ENCODE measurements at places on chromosomes 3 and 15.

GRCh38 chr3:160398820-160399124 is 253 bp downstream of the IFT80 start:
- DNase-seq, result no peak

GRCh38 chr3:23741036-23741706 is 64.6 kb upstream of the UBE2E1 start:
- DNase-seq, result no peak

- no peak for DNase-seq
These were observed 5.4 kb downstream of the TKT start for GRCh38 chr3:53250453-53250852.

DNA sequence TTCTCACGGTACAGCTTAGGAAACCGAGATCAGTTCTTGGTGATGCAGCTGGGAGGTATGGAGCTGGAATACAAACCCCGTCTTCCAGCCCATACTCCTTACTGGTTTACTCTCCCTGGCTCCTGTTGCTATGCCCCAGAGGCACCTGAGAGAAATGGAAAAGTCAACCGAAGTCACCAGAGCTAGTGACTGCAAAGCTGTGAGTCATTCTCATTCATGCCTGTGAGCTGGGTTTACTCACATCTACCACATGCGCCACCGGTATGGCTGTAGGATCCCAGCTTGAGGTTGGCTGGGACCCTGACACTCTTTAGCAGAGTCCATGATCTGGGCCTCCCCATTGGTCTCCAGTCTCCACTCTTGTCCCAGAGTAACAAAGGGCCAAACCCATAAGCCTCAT is 111.5 kb upstream of the ETV5 start:
- no peak for DNase-seq

- no peak for DNase-seq
These were observed 9.8 kb upstream of the MEF2A start for GRCh38 chr15:99556011-99556410.

DNA sequence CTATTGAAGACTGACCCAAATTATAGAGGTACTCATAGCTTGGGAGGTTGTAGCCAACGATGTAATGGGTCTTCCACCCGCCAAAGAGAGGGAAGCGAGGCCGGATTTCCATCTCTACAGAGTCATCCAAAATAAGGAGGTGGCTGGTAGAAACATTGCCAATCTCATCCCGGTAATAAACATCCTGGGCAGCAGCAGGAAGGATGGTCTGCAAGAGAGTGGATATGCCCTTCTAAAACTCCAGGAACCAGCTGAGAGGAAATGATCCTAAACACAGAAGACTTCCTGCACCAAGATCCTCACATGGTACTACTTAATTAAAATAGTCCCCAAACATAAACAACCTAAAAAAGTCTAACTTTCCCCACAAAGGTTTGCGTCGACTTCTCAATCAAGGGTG is 20.7 kb downstream of the RPN1 start:
- no peak for DNase-seq

GRCh38 chr15:24945711-24946110 is 9.1 kb upstream of the SNRPN start:
- no peak for DNase-seq

GRCh38 chr15:68596691-68597090 is 17.9 kb downstream of the CORO2B start:
- DNase-seq, result no peak

DNA sequence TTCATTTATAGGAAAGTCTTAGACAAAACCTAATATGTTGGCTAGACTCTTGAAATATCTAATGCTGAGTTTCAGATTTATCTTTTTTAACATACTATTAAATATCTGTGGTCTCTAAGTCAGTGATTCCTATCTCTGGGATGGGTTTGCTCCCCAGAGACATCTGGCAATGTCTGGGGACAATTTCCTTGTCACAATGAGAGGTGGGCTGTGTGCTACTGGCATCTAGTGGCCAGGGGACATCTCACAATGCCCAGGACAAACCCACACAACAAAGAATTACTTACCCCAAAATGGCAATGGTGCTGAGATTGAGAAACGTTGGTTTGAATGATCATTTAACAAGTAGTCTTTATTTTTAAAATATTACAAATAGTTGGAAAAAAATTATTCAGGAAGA is 602.1 kb downstream of the MAGI1 start:
- DNase-seq, result no peak

DNA sequence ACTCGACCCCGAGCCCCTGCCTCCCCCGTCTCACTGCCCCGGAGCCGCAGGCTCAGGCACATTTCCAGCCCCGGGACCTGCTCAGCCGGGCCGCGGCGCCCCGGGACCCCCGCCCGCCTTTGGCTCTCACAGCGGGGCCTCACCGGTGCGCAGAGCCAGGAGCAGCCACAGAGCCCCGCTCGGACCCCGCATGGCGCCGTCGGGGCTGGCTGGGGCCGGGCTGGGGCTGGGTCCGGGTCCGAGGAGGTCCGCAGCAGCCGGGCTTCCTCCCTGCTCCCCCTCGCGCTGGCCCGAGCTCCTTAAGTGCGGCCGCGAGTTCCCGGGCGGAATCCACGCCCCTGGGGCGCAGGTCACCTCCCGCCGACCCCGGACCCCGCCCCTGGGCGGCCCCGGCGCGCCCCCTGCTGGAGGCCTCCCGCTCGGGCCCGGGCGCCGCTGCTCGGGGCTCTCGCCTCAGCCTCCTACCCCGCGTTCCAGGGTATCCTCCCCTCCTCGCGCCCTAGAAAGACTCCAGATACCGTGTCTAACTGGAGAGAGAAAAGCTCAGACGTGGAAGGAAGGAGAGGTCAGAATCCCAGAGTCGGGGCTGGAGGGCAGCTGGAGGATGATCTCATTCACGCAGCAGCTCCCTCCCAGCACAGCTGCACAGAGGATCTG is at the start of gene MELTF:
MELTF (minus strand) TSS at position 307 of the 657 bp plus-strand sequence; CDS start at position 192, 115 bp downstream.
- no peak for DNase-seq

DNA sequence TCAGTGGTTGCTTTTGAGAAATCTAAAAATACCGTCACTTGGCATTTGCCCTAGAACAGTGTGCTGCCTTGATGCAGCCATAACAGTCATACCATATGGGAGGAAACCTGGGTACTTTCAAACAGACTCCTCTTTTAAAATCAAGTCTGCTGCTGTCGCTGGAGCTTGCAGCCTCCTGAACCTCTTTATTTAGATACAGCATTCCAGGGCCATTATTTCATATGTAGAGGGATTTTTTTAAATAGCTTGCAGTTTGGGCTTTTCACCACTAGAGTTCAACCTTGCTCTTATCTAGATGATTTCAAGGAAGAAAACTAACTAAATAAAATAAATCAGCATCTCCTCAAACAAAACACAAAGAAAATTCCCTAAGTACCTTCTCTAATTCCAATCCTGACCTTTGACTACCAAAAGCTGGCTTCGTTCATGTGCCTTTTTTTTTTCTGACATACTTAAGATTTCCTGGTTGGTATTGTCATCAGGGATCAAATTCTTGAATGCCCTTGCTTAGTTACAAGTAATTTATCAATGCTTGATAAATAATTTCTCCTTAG is 111.6 kb downstream of the KBTBD8 start:
- peak; percentile 3 for DNase-seq

GRCh38 chr3:458653-459310 is 262.2 kb downstream of the CHL1 start:
- no peak for DNase-seq

DNA sequence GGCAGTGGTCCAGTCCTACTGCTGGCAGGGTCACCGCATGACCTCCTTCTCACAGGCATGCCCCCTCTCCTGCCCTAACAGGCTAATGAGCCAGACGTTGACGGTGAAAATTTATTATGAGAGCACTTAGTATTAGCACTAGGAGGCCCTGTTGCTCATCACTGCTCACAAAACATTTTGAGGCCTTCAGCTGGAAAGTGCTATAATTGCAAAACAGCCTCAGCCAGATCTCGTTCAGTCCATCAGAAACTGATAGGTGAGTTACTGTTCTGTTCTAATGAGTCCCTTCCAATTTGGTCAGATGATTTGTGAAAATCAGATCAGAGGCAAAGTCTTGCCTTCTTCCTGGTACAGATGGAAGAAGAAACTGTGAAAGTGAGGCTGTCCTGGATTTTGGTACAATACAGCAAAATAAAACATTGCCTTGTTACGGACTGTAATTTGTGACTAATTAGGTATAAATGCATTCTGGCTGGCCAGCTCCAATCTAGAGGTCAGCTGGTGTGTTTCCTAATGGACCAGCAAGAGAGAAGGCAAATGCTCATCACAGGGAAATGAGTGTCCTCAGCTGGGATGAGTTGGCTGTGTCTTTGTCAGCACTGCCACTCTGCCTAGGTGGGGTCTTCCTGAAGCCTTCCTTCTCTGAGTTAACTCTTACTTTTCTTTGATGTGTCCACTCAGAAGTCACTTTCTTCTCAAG is 316.8 kb downstream of the CHST2 start:
- no peak for DNase-seq

GRCh38 chr15:60656481-60656880 is 177.5 kb upstream of the ICE2 start:
- no peak for DNase-seq

DNA sequence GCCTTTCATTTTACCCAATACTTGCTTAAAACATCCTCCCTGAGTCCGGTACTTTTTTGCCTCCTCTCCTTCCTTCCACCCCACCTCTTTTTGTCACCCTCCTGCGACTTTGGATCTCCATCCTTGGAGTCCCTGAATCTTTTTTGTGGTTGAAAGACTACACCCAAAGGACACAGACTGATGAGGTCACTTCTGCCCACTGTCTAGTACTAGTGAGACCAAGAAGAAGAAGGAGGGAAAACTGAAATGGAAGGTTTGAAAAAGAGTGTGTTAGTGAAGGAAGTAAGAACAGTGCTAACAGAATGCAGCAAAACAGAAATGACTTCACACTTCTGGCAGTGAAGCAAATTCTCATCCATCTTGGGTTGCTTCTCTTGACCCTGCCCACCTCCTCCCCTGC is 6.6 kb downstream of the B3GNT5 start:
- no peak for DNase-seq

DNA sequence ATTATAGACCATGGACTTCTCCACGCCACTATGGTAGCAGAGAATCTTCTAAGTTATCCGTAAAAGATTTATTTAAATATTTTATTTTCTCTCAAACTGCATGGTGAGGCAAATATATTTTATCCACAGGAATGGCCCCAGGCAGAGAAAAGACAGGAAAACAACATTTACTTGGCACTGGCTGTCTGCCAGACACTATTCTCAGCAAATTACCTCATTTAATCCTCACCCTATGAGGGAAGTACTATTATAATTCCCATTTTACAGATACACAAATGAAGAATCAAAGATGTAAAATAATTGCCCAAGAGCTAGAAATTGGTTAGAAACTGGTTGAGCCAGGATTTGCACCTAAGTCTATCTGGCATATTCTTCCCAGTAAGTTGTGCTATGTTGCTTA is 361.4 kb upstream of the IL12A start:
- peak; percentile 60 for DNase-seq

All from NCI-H2081 treated with DMSO at 0.1 percent for 48 hours (cell line).